Amniotic stem cell (primary cell): ENCODE measurements at places on chromosomes 5 and 9.
A peak's percentile ranks its signal among the peaks of the same experiment; 100 is the strongest.

DNA sequence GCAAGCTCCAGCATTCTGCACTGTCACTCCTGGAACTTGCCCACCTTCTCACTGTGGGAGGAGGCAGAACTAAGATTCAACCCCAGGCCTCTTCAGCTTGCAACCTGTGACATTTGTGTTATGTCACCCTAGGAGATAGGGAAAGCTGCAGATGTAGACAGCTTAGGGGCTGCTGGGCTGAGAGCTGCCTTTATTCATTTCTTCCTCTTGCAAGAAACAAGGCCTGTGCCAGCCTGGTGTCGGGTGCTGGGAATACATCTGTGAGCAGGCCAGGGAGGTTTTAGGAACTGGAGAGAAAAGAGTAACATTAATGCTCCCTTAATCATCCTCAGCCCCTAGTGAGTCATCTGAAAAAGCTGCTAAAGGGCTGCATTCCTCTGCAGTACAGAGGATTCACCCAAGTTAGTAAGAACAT, 101.8 kb downstream of the FGF18 start:
- DNase-seq, result peak; percentile 69

- DNase-seq, result no peak
Observed at GRCh38 chr5:167796672-167797071, 494.8 kb upstream of the WWC1 start.

- no peak for DNase-seq
Observed at GRCh38 chr5:543351-543750, 19.1 kb upstream of the SLC9A3 start.

DNA sequence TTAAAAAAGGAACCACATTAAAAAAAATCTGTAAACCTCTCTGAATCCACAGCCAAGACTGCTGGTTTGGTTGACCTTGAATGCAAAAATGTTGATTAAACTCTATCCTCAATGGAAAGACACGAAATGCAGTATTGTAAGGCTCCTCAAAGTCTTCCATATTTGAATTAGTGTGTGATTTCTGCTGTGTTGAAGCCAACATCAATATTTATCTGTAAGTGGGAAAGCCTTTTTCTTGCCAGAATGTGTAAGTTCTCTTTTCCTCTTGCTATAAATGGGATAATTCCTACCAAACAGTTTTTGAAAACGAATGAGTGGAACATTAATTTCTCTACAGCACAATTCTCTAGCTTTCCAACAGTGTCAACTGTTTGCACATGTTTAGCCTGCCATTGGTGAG, 422.1 kb upstream of the TNC start:
- DNase-seq, result no peak

DNA sequence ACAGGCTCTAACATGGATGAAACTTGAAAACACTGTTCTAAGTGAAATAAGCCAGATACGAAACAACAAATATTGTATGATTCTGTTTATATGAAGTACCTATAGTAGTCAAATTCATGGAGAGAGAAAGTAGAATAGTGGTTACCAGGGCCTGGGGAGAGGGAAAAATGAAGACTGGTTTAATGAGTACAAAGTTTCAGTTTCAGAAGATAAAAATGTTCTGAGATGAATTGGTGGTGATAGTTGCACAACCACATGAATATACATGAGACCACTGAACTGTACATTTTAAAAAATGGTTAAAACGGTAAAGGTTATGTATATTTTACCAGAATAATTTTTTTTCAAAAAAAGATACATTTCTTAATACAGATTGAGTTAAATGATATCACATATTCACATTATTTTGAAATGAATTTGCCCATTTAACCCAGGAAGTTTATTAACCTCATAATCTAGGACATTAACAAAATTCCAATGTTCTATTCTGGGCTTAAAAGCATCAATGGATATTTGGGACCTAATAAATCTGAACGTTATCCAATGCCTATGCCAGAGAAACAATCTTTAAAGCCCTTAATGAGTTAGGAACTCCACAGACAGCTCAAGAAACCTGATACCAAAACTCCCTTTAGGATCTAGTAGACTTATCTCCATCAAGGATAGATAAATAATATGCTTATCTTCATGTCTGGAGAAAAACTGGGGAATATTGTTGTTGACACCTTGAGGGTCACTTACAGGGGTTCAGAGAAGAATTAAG, 521.3 kb downstream of the EFNA5 start:
- no peak for DNase-seq

DNA sequence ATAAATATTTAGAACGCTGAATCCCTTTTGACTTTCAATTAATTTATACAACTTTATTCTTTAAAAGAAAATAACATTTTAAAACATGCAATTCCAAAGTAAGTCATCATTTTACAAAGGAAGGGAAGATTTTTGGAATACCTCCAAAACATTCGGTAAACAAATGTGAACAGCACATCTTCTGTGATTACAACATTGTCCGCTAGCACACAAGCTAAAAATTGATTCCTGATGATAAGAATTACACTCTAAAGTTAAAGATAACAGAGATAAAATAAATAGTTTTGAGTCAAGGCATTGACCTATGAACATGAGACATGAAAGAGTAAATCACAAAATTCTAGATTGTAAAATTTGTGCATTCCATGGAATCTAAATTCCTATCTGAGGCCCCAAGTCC, 56.2 kb upstream of the TRAF1 start:
- DNase-seq, result no peak

GRCh38 chr5:172402531-172403188, 51.7 kb downstream of the SH3PXD2B start:
- DNase-seq, result no peak

DNA sequence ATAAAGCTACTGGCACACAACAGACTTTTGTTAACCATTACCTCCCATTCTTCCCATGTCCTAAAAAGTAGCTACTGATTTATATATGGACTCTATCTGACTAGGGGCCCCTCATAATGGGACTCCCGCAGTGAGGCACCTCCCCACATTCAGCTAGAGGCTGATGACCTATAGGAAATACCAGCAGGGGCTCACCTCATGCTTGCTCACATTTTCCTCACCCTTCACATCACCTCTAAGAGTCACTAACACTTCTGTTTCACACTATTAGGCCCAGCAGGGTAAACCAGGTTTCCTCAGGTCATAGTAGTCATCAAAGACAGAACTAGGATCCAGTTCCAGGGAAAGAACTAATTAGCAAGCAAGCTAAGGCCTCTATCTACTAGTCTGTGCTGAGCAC, 60.7 kb downstream of the PRELID2 start:
- no peak for DNase-seq

DNA sequence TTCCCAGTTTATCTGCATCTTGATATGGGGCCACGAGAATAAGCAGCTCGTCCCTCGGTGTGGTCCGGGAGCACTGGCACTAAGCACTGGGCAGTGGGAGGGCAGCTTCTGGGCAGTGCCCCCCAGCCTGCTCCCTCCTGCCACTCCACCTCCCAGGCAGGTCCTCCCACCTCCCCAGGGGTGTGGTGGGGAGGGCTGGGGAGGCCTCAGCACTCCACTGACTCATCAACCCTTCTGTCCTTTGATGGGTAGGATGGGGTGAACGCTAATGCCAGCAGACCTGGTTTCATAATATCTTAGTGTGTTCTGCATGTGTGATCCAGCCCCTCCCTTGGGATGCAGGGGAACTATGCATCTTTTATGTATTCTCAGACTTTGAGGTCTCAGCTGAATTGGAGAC, 62.2 kb upstream of the GNE start:
- DNase-seq, result no peak

DNA sequence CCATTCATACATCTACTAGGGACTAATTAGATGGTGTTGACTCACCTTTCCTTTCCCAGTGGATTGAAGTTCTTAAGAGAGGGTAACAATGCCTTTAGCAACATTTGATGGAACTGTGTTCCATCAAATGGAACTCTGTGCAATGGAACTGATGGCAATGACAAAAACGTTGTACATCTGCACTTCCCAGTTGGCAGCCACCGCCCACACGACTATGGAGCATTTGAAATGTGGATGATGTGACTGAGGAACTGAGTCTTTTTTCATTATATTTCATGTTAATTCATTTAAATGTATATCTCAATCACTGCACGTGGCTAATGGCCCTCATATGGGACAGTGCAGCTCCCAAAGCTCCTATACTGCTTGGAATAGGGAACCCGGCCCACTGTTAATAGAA, 39.0 kb upstream of the ICE1 start:
- no peak for DNase-seq

DNA sequence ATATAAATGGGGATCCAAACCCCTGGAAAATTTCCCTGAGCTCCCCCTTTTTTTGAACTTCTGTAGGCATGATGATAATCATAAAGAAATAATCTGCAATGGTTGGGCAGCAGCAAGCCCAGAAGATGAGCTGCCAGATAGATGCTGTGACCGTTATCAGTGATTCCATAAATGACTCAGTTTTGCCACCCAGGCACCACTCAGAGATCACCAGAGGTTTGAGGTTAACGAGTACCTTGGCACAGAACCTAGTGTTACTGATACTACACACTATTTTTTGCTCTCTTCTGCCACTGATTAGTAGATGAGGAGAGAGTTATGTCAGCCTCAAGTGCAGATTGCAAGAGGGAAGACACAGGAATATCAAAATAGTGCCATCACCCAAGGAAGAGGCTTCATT, 199.3 kb upstream of the PTGER4 start:
- DNase-seq, result no peak

GRCh38 chr5:124936626-124936933, 190.1 kb upstream of the ZNF608 start:
- no peak for DNase-seq

- no peak for DNase-seq
Observed at GRCh38 chr9:130288926-130289690, 23.5 kb downstream of the HMCN2 start.

DNA sequence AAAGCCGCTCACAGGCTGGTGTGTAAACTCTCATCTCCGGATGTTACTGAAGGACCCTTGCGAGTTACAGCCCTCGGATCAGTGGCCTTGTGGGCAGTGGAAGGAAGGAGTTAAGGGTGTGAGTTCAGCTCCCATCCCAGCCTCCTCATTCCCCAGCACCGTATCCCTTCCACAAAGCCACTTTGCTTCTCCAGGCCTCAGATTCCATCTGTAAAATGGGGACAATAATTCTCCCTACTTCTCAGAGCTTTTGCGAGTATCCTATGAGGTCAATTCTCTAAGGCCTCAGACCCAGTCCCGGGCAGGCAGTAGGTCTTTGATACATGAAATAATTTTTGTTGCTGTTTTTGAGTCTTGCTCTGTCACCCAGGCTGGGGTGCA, 141.3 kb downstream of the C9orf50 start:
- DNase-seq, result no peak

- no peak for DNase-seq
Observed at GRCh38 chr9:123099042-123099441, 65.6 kb downstream of the GPR21 start.

DNA sequence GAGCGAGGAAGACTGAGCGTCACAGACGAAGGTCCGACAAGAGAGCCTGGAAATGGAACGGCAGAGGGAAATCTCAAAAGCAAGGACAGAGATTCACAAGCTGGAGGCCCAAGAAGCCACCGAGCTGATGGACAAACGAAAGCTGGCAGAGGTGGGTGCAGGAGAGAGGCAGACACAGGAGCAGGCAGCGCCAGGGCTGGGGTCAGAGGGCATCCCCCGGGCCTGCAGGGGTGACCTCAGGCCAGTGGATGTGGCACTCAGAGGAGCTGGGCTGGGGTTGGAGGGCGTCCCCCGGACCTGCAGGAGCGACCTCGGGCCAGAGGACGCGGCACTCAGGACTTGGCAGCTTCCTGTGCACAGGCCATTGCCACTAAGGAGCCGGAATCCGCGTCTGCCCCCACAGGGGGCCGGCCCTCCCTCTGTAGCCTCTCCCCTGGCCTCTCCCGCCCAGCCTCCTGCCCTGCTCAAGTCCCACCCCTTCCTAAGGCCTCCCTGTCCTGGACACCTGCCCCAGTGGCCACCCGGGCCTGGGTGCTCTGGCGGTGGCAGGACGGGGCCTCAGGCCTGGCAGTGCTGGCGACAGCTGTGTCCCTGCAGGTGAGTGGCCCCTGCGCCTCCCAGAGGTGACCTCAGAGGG, 40.4 kb downstream of the EXD3 start:
- DNase-seq, result no peak

DNA sequence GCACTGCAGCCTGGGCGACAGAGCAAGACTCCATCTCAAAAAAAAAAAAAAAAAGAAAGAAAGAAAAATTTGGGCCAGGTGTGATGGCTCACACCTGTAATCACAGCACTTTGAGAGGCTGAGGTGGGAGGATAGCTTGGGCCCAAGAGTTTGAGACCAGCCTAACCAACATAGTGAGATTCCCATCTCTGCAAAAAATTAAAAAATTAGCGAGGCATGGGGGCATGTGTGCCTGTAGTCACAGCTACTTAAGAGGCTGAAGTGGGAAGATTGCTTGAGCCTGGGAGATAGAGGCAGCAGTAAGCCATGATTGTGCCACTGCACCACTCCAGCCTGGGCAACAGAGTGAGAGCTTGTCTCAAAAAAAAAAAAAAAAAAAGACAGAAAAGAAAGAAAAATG, 2.9 kb upstream of the SIT1 start:
- no peak for DNase-seq

- no peak for DNase-seq
Observed at GRCh38 chr5:143402553-143403333, 743 bp downstream of the NR3C1 start.

DNA sequence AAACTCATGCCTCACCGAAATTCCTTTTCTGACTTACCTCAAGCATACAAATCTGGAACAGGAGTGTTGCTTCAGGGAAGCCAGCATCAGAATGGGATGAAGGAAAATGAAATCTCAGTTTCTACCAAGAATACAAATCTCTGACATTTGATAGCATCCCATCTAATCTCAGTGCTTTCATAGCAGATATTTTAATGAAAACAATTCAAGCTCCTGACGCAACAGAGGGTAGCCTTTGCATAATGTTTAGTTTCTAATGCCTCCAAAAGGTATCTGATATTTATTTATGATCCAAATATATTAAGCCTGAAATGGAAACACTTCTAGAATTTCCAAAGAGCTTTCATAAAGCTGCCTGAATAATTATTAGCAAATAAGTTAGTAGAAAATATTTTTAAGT, 251.4 kb downstream of the DEPDC1B start:
- DNase-seq, result no peak

DNA sequence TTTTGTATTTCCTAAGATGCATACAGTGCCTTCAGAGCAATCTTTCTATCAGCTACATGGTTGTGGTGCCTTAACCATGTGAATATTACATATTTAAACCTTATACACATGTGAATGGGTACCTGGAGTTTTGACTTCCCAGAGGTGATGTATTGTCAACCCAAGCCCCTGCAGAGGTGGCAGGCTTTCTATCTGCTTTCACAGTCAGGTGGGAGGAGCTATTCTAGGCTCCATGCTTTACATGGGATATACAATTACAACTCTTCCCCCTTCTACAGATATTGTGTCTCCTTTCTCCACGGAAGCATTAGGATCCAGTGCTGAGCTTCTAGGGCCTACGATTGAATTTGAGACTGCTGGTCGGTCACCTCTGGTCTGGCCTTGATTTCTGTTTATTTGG, 89.8 kb upstream of the TUT7 start:
- DNase-seq, result no peak

- no peak for DNase-seq
Observed at GRCh38 chr5:55897206-55897894, 46.2 kb downstream of the IL31RA start.

- no peak for DNase-seq
Observed at GRCh38 chr9:8400378-8400777, 600.8 kb upstream of the DMAC1 start.
